ENCODE measurements at places on chromosomes 6 and 20.

GRCh38 chr6:128521282-128521632 lies 858 bp upstream of the PTPRK start:
- DNase-seq, result no peak

GRCh38 chr6:133551847-133552341 lies 310.7 kb downstream of the EYA4 start:
- DNase-seq, result no peak

GRCh38 chr6:128403618-128404444 lies 116.6 kb downstream of the PTPRK start:
- DNase-seq, result no peak

GRCh38 chr20:33789109-33789857 lies 21.9 kb upstream of the CHMP4B start:
- no peak for DNase-seq

DNA sequence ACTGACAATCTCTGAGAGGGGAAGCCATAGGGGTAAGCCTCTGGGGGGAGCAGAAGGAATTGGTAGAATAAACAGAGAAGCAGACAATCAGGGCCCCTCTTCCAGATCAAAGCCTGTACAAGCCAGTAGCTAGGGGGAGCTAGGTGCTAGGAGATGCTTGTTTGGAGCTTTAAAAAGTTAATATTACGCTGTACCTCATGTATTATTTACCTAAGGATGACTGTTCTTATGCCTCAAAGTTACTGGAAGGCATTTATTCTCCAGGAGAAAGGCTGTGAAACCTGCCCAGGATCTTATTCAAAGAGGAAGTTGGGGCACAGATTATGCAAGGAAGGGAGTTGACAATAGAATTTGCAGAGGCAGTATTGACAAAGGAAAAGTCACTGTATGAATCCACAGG lies 111.8 kb upstream of the SLC35F1 start:
- DNase-seq, result no peak

DNA sequence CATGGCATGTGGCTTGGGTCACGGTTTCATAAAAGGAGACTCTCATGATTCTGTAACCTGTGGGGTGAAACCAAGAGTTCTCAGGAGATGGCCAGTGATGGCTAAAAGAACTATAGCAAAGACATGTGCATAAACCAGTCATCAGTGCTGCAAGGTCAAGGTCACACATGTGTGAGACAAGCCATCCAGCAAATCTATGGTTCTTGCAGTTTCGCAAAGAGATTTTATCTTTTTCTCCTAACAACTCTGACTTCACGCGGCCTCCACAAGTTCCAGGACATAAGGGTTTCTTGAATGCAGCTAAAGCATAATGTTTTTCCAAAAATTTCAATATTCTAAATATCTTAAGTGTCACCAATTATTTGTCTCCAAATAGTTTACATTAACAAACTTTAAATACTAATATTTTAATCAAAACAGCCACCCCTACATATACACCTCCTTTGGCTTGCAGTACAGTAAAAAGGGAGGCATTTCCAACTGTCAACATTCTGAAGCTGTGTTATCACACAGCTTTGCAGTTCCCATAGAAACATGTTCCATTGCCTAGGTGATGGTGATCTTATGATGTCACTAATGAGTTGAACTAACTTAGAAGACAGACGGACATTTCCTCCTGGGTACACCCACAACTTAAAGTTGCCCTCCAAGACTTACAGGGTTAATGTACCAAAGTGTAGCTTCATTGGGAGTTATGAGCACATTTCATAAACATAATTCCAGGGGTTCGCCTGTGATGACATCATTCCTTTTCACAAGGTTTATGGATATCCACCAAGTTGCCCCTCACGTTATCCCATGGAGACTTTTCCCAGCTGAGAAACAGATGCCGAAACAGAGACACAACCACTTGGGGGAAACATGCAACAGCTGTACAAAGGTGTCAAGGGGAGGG lies 250.9 kb upstream of the PDE10A start:
- no peak for DNase-seq

- DNase-seq, result no peak
These were observed 44.9 kb upstream of the SCML4 start for GRCh38 chr6:107868867-107869611.

- DNase-seq, result no peak
These were observed 13.0 kb downstream of the GFOD1 start for GRCh38 chr6:13474360-13474759.
